ENCODE measurements at places on chromosomes 6 and 20.

DNA sequence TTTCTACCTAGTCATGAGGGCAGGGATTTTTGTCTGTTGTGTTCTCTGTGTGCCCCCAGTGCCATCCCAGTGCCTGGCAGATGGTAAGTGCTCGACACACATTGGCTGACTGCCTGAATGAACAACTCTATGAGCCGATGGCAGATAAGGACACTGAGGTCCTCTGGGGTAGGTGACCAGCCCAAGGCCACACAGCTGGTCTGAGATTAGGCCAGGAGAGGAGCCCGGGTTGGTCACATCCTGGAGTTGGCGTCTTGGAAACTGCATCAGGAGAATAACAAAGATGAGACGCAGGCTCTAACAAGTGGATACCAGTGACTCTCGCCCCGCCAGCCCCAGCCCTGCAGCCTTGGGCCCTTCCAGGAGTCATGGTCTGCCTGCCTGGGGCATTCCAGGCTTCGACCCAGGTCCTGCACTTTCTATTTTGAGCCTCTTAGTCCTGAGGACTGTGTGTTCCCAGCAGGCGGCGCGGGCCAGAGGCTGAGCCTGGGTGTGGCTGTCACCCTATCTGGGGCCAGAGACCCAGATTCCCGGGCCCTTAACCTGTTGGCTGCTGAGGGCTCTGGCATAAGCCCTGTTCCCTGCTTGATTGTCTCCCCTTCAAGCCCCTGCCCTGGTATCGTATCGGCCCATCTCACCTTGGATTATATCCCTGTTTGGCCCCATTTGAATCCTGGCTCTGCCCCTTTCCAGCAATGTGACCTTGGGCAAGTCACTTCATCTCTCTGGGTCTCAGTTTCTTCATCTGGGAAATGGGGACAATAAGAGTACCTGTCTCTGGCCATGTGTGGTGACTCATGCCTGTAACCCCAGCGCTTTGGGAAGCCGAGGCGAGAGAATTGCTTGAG is 88.3 kb downstream of the CEBPB start:
- DNase-seq, result no peak

DNA sequence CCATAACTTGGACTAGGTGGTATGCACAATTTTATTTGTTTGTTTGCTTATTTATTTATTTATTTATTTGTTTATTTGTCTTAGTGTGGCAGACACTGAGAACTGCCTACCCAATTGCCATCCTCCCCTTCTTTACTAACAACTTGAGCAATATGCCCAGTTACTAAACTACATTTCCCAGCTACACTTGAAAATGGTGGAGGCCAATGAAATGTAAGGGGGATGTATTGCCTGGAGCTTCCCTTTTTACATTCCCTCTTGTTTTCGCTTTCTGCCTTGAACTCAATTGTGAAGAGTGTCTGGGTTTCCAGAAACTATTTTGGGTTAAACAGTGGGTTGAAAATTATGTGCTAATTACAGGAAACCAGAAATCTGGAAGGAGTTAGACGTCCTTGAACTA is 152.7 kb upstream of the FKBP1C start:
- no peak for DNase-seq

DNA sequence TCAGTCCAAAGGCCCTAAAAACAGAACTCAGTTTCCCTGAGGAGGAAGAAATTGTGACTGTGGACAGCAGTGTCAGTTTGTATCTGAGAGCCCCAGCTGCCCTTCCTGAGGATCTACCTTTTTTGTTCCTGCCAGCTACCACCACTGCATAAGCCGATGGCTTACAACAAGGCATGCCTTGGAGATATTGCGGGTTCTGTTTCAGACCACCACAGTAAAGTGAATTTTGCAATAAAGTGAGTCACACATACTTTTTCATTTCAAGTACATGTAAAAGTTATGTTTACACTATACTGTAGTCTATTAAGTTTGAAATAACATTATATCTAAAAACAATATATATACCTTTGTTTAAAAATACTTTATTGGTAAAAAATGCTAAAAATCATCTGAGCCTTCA is 9.6 kb upstream of the CST3 start:
- no peak for DNase-seq

DNA sequence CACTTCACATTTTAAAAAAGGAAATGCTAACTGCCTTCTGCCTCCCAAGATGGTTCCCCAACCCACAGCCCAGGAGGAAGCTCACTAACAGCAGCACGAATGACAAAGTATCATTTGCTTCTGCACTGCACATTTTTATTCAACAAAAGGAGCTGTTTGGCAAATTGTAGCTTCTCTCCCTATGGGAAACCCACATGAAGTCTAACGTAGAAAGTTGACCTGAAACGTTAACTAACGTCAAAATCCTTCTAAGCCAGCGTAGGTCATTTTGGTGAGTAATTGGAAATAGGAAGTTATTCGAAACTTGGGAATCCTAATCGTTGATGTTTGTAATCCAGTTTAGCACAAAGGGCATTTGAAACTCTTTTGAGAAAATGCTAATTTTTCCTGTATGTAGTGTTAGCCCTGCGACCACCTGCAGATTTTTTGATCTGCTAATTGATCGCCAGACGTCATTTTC is 2.9 kb downstream of the SALL4 start:
- DNase-seq, result no peak

DNA sequence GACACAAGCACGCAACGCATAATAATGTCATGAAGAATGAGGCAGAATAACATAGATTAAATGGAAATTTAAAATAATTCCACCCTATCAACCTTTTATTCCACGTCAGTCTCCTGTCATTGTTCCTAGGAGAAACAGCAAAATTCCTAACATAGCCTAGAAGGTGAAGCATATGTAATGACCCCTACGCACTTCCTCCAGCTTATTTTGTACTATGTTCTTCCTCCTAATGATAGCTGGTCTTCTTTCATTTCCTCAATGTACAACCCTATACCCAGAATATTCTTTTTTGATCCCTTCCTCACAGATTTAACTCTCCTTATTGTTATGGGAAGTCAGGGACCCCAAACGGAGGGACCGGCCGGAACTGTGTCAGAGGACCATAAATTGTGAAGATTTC is 122.0 kb upstream of the CARMIL1 start:
- DNase-seq, result no peak

GRCh38 chr20:10318291-10319024 is 99.8 kb downstream of the SNAP25 start:
- no peak for DNase-seq

GRCh38 chr20:34345402-34345736 is 17.7 kb upstream of the ITCH start:
- DNase-seq, result no peak

DNA sequence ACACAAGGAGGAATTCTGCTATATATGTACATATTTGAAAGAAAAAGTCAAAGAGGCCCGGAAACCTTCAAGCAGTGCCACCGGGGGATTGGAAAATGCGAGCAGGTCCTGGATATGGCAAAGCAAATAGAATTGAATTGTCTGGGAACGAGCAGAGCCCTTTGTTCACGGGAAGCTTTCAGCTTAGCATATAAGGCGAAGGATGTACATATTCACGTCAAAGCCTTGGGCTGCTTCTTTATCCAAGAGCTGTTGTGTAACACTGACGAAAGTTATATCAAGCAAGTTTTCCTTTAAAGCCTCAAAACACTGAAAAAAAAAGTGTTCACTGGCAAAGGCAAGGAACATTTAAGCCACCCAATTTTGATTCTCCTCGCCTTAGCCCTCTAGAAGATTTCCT is 171.0 kb downstream of the GPX5 start:
- no peak for DNase-seq

DNA sequence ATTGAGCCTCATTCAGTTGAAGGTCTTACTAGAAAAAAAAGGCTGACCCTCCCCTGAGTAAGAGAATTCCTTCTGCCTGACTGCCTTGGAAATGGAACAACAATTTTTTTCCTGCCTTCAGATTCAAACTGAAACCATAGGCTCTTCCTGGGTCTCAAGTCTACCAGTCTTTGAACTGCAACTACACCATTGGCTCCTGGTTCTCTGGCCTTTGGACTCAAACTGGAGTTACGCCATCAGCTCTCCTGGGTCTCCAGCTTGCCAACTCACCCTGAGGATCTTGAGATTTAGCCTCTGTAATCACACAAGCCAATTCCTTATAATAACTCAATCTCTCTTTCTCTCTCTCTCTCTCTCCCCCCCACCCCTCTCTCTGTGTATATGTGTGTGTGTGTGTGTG is 36.0 kb upstream of the SNX9 start:
- no peak for DNase-seq

DNA sequence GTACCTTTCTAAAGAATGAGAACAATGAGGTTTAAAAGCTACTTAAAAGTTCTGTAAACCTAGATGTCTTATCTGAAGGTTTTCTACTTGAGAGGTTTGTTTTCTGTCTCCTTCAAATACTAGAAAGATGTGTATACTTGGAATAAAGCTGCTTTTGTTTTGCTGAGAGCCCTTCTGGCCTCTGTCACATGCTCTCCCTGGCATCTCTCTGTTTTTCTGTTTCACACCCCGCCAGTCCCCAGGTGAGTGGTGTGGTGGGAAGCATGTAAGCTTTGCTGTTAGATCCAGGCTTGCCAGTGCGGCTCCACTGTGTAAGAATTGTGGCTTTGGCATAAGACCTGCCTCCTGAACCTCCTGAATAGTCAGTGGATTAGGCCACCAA is 56.8 kb downstream of the SNX9 start:
- no peak for DNase-seq

DNA sequence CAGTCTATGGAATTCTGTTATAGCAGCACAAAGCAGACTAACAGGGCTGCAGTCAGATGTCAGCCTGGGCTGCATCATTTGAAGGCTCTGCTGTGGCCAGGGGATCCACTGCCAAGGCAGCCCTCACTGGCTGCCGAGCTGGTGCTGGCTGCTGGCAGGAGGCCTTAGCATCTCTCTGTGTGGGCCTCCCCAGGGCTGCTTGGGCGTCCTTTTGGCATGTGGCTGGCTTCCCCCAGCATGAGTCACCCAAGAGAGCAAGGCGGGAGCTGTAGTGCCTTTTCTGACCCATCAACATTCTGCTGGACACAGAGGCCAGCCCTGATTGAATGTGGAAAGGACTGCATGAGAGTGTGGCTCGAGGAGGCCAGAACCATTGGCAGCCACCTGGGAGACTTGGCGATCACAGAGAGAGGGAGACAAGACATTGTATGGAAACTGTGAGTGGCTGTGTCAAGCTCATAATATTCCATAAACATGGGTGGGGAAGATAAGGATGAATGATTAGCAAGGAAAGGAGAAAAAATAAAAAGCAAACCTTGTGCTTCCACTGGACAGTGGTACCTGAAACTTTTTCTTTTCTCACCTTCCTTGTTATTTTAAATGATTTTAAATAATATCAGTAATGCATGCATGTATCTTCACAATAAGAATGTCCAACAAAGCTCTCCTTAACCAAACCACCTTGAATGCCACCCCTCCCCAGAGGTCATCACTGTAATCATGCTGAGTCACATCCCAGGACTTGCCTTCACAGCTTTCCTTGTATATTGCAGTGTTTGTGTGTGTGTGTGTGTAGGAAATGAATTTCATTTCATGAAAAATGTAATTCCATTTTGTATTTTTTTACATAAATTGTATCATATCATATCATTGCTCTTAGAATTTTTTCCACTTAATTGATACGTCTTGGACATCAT is 55.0 kb upstream of the VSX1 start:
- no peak for DNase-seq

DNA sequence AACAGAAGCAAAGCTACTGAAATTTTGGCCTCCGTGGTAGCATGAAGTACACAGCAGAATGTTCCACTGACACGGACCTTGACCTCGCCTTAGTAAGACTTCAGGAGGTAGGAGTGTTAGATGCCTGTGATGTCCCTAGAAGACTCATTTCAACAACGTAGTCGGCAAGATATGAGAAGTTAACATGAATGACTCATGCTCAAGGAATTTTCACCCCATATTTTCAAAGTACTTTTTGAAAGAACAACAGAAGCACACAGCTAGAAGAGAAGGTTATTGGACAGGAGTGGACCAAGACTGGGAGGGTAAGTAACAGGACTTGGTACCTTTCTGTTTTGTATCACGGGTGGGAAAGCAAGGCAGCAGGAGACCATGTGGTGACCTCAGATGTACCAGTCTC is 78.0 kb downstream of the DZANK1 start:
- no peak for DNase-seq

DNA sequence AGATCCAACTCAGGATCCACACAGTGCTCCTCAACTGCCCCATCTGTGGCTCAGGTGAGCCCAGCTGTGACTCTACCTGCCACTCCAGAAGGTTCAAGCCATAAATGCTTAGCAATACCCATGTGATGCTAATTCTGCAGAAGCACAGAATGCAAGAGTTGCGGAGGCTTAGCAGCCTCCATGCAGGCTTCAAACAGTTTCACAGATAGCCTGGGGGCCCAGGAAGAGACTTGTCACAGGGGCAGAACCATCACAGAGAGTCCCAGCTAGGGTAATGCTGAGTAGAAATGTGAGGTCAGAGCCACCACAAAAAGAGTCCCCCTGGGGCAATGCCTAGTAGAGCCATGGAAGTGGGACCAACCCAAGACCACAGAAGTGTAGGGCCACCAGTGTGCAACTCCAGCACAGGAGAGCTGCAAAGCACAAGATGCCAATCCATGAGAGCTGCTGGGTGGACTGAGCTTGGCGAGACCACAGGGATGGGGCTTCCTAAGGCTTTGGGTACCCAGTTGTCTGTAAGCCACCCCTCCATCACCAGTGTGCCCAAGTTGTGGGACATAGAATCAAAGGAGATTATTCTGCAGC is 283.9 kb downstream of the UBE3D start:
- no peak for DNase-seq

DNA sequence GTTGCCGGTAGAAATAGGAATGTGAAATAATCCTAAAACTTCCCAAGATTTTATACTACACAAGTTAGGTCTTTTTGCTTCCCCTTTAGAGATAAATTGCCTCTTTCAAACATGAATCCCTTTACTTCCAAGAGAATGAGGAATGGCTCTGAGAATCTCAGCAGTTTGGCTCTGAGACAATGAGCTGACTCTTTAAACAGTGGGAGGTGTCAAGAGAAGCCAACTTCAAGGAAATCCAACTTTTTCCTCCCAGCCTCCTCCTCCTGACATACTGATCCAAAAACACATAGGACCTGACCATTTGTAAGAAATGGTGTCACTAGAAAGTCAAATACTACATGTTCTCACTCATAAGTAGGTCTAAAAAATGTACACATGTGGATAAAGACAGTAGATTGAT is 154.2 kb downstream of the ALDH8A1 start:
- no peak for DNase-seq

- DNase-seq, result no peak
Measured at GRCh38 chr6:152775428-152775827, 24.8 kb downstream of the VIP start.

GRCh38 chr6:15672818-15673217 is 10.0 kb upstream of the DTNBP1 start:
- DNase-seq, result no peak

DNA sequence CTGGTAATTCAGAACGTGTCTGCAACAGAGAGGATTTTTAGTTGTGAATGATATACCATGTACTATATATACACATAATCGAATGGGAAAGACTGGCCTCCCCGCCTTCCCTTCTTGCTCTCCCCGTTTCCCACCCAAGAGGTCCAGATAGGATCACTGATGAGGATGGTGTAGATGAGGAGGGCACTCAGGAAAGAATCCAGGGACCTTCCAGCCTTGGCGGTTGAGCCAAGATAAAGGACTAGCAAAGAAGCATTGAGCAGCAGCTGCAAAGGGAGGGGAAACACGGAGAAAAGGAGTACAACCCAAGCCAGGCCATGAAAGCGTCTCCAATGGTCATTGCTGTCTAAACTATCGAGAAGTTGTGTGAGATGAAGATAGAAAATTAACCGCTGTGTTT is 84.0 kb upstream of the EXOC2 start:
- no peak for DNase-seq
